ENCODE measurements at places on chromosomes 6 and 20.
A peak's percentile ranks its signal among the peaks of the same experiment; 100 is the strongest.

GRCh38 chr6:169487579-169488436 is 214.0 kb downstream of the WDR27 start:
- DNase-seq: peak; percentile 37

DNA sequence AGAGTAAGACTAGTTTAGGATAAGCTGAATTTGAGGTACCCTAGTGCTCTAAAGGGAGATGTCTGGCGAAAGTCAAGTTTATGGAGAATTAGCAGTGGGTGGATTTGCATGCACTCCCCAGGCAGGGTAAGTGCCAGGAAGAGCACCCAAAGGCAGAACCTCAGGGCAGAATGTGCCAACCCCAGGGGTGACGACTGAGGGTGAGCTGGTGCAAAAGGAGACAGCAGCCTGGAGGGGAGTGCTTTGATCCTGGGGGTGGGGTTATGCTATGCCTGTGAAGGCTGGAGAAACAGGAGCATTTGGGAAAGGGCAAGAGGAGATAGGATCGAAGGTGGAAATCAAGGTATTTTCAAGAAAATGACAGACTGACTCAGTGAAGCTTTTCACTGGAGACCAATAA is 208.5 kb upstream of the PDE10A start:
- no peak for DNase-seq

- DNase-seq: no peak
Measured at GRCh38 chr20:62368392-62368975, 1.4 kb upstream of the LAMA5 start.

DNA sequence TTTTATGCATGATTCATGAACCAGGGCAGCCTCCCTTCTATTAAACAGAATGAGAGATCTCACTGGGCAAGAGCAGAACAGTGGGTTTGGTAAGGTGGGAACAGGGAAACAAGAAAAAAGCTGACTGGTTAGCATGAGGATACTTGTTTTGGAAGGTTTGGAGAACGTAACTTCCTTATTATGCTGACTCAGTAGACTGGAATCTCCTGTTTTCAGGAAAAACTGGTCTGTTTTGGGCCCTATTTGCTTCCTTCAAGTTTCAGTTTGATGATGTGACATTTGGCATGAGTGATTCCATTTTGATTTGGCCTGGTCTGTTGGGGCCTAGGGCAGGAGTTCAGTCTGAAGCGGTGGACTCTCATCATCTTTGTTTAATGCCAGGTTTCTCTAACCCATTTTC is 172.0 kb downstream of the MYLK4 start:
- no peak for DNase-seq

DNA sequence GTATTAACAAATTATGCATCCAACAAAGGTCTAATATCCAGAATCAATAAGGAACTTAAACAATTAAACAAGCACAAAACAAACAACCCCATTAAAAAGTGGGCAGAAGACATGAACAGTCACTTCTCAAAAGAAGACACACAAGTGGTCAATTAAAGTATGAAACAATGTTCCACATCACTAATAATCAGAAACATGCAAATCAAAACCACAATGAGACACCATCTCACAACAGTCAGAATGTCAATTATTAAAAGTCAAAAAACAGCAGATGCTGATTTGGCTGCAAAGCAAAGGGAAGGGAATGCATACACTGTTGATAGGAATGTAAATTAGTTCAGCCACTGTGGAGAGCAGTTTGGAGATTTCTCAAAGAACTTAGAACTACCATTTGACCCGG is 129.3 kb downstream of the PFDN4 start:
- no peak for DNase-seq

DNA sequence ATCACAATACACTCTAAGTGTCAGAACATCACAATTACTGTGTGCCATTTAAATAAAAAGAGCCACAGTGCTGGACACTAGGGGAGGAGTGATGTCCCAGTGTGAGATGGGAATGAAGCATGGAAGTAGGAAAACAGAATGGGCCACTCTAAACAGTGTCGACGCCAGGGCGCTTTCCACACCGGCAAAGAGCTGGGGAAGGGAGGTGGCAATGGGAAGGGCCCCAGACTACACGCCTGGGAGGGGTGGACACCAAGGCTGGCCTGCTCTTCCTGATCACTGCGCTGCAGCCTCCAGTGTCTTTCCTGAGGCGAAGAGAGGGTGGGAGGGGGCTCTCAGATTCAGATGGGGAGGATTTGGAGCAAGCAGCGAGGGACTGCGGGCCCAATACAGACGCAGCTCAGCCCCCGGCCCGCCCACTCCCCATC is 75.9 kb downstream of the ERMARD start:
- no peak for DNase-seq

All from amniotic epithelial cell (primary cell).